AG04450 (cell line): ENCODE measurements at places on chromosomes 7 and 10. TPM values are rescaled to one million over a fixed set of nuclear protein-coding genes. Genes with fewer than 3 reads are reported as not detected.

DNA sequence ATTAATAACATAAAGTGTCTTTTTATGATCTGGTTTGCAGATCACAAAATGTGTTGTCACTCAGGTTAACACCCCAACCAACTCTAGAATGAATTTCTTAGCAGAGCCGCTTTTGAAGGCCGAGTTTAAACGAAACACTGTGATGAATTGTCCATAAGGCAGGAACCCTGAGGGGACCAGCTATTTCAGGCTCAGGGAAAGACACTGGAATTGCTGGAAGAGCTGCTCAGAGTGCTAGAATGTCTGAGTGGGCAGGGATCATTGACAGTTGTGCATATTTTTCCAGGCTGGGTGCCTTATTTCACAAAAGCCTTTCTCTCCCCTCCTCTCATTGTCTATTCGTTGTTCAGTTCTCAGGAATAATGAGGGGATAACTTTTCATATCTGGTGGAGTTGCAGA is 68.7 kb upstream of the PRKG1 start:
- DNase-seq, result no peak

- DNase-seq, result no peak
These were observed 10.3 kb downstream of the INTS15 start for GRCh38 chr7:6600093-6600492.

DNA sequence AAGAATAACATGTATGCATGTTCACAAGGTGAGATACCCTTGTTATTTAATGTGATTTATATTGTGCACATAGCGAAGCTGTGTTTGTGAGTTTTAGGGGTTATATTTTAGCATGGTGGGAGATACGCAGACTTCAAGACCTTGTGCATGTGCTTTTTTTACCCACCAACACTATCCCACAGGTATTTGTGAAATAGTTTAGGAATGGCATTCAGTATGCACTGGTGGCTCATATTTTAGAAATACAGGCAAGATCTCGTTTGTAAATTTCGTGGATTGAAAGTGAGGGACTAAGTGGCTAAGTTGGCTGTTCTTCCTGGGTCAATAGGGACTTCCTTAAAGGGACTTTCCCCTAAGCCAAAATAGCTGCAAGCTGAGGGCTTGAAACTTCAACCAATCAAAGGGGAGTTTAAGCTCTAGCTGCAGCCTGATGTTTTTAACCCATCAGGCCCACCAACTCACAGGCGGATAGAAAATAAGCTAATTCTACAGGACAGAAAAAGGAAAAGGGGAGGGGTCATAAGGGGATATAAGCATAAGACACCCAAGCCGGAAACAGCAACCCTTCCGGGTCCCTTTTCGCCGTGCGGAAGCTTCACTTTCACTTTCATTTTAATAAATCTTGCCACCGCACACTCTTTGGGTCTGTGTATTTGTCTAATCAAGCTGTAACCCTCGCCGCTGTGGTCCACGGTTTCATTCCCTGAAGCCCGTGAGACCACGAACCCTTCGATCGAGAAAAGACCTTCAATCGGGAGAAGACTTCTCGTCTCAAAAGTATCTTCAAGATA is 291.0 kb downstream of the GPR158 start:
- no peak for DNase-seq

Gene GBF1
- polyA plus RNA-seq, result 31.9 and 43.8 TPM in 2 replicates

- no peak for DNase-seq
These were observed 41.5 kb downstream of the ASB4 start for GRCh38 chr7:95527033-95527775.

DNA sequence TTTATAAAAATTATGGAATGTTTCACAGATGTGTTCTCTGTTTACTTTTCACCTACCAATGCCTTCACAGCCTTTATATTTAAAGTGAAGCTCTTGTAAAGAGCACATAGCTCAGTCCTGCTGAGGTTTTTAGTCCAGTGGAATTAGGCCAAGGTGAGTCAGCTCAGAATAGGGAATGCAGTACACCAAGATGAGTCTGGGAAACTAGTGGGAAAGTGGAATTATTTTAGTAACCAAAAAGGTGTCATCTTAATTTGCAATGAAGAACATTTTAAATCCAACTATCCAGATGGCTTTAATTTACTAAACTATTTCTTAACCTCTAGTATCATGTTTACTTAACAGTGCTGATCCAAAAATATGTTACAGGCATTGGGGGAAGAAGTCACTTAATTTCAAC is 236.3 kb upstream of the CTBP2 start:
- no peak for DNase-seq

DNA sequence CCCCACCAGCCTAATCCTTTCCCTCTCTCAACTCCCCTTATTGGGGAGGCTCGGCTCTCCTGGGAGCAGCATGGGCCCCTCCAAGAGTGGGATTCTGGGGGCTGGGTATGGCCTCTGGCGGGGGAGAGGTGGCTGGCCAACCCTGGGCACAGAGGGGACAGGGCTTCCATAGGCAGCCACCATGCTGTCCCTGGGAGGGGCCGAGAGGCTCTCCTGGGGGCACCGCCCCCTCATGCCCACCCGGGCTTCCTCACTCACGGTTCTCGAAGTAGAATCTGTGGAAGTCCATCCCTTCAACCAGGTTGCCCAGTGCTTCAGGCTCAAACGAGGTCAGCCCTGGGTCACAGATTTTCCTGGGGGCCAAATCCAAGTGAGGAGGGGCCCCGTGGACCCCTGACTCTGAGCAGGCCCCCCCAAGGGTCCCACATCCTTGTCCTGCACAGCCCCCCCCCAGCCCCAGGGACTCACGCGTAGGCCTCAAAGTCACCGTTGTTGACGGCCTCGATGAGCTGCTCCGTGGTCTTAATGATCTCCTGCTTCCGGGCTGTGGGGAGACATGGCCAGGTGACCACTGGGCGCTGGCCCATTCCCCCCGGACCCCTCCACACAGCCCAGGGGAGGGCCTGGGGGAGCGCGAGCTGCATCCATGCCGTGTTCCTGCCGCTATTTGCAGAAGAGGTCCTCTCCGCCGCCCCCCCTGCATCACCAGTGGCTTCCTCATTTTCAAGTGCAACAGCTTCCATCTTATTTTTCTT is 19.8 kb downstream of the YKT6 start:
- no peak for DNase-seq

Gene ZNF804B
- not detected in 2 replicates for polyA plus RNA-seq

- DNase-seq, result no peak
These were observed 148.8 kb upstream of the AGK start for GRCh38 chr7:141402277-141402996.

DNA sequence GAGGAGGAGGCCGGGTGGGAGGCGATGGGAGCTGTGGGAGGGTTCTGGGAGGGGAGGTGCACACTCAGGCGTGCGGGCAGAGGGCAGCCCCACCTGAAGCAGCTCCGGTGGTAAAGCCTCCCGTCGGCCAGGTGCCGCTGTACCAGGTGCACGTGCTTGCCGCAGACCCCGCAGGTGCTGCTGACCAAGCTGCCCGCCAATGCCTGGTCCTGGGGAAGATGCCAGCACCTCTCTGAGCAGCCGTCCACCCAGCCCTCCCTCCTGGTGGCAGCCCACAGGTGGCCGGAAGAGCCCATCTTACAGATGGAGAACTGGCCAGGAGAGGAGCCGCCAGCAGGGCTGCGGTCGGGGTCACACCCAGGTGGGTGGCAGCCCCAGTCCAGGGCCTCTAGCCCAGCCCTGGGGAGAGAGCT is 12.6 kb downstream of the MICALL2 start:
- DNase-seq, result no peak

GRCh38 chr10:123743441-123744223 is 77.5 kb downstream of the GPR26 start:
- no peak for DNase-seq
